Liver (tissue), 10 donors: ENCODE measurements at places on chromosomes 3 and 15. TPM values are rescaled to one million over a fixed set of nuclear protein-coding genes. Genes with fewer than 3 reads are reported as not detected.

Gene GNAT1
- total RNA-seq: 0.08 TPM

Gene VEPH1
- 0.65 TPM for total RNA-seq

Gene PP2D1
- not detected for total RNA-seq

Gene CHL1
- total RNA-seq: 8.1 TPM

- DNase-seq: no peak
These were observed 8.3 kb downstream of the CACNA1D start for GRCh38 chr3:53502737-53503136.

- DNase-seq: no peak
These were observed 20.2 kb downstream of the RYR3 start for GRCh38 chr15:33330931-33331330.

DNA sequence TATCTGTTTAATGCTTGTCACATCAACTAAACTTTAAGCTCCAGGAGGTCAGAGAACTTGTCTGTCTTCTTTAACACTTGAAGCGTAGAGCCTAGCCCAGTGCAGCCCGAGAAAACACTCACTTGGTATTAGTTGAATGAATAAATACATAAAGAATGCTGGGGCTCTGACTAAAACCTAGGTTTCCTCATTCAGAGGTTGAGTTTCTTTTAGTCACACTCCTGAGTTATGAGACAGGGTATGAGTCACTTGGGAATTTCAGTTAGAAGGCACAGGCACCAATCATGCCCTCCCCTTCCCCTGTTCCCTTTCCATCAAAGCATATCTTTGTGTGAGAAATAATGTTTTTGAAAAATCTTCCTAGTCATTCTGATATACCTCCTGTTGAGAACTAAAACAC, 589.8 kb upstream of the DPPA4 start:
- no peak for DNase-seq

GRCh38 chr3:71478568-71478967, 105.0 kb downstream of the FOXP1 start:
- DNase-seq: no peak

GRCh38 chr3:46491089-46492070, 6.4 kb upstream of the RTP3 start:
- no peak for DNase-seq

DNA sequence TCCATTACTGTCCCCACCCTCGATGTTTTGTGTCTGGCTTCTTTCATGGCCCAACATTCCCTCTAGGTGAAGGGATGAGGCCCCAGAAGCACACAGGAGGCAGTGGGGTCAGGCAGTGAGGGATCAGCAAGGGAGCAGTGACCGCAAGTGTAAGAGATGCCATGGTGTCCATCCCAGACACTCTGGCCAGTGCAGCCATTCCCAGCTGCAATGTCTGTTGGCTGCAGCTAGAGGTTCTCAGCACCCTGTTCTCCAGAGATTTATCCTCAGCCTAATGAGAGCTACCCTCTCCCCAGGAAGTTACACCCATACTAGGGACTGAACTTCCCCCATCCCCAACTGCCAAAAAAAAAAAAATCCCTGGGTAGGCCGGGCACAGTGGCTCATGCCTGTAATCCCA, 40.2 kb downstream of the TRANK1 start:
- DNase-seq: no peak

- no peak for DNase-seq
These were observed 426.7 kb upstream of the FRG2C start for GRCh38 chr3:75237477-75237876.

- DNase-seq: no peak
These were observed 309.8 kb downstream of the GBE1 start for GRCh38 chr3:81451611-81452010.
